Hematopoietic multipotent progenitor cell treated with erythropoietin and hydrocortisone succinate and interleukin-3 and kit ligand, for 8 days (in vitro differentiated cells): ENCODE measurements at places on chromosomes 12 and 14.

GRCh38 chr12:14949631-14950030, 11.3 kb upstream of the ERP27 start:
- DNase-seq, result no peak

DNA sequence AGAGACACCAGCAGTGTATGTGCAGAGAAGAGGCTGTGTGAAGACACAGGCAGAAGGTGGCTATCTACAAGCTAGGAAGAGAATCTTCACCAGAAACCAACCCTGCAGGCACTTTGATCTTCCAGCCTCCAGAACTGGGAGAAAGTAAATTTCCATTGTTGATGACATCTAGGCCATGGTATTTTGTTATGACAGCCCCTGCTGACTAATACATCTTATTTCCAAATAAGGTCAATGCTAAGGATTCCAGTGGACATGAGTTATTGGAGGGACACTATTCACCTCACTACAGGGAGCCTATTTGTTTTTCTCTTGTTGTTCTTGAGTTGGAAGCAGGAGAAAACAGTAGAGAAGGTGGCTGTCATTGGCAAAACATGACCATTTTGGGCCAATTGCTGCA, 88.5 kb upstream of the RIN3 start:
- DNase-seq, result no peak

- peak; percentile 72 for DNase-seq
Measured at GRCh38 chr12:63276537-63277365, 125.8 kb upstream of the AVPR1A start.

- DNase-seq, result no peak
Measured at GRCh38 chr14:32635061-32635719, 303.5 kb upstream of the NPAS3 start.

- DNase-seq, result no peak
Measured at GRCh38 chr14:64971943-64972791, at the start of gene RAB15. RAB15 (minus strand) TSS chr14:64972336; CDS start chr14:64972076, 260 bp downstream.

GRCh38 chr14:92964124-92965109, 41.5 kb downstream of the CHGA start:
- DNase-seq, result no peak

DNA sequence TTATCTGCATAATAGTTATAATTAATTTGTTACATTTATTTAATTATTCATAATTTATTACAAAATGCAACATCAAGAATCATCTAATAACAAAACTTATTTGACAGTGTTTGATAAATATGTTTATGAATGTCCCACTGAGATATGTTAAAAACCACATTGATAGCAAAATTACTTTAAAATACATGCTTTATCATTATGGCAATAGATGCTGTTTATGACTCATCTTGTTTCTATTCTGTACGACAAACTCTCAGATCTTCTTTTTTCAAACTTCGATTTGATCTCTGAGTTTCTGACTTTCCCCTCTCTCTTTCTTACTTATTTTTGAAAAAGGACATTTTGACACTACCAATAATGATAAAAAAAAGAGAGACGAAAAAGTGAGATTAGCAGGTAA, 56.8 kb upstream of the LRRK2 start:
- DNase-seq, result no peak

DNA sequence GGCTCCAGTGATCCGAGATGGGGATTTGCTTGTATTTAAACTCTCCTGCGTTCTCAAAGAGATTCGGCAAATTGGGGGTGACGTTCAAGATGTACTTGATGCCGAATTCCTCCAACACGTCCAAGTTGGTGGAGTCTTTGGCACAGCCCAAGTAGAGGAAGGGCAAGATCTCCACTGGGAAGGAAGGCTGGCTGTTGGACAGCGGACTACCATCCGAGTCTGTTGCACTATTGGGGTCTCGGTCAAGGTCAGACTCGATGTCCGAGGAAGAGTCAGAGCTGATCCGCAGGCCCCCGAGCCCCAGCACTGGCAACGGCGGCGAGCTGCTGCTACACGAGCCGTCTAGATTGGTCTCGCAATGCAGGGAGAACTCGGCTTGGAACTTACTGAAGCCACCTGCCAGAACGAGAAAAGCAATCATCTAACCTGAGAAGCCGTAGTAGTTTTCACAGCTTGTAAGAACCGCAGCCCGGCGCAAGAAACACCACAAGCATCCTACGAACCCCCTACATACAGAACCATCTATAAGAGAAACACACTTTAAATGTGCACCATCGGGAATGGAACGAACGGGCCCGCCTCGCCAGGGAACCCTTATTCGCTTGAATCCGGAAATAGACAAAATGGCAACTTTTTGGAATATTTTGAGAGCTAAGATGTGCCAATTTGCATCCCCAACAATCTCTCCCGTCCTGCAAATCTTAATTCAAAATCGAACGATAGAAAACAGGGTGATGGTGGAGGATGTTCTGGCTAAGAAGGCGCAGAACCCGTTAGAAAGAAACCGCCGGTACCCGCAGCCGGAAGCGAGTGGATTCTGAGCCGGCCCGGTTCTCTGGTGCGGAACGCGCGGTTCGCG, 1.4 kb downstream of the DUSP6 start:
- DNase-seq, result peak; percentile 14

DNA sequence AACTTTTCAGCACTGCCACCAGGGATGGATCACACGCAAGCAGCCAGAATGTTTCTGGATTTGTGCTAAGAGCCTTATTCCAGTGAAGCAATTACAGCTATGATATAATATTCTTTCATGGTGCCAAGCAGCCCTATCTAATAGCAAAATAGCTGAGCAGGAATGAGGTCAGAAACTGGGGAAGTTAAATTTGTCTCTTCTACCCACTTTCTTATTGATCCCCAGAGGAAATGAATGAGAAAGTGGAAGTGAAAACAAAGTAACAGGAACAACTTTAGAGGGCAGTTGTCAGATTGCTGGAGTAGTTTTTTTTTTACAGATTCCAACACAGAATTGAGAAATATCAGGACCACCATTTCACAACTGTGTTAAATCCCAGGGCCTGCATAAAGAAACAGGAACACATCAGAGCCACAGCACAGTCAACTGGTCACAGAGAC, 44.8 kb downstream of the GCH1 start:
- no peak for DNase-seq

GRCh38 chr12:109871668-109872314, 8.6 kb downstream of the GLTP start:
- no peak for DNase-seq

DNA sequence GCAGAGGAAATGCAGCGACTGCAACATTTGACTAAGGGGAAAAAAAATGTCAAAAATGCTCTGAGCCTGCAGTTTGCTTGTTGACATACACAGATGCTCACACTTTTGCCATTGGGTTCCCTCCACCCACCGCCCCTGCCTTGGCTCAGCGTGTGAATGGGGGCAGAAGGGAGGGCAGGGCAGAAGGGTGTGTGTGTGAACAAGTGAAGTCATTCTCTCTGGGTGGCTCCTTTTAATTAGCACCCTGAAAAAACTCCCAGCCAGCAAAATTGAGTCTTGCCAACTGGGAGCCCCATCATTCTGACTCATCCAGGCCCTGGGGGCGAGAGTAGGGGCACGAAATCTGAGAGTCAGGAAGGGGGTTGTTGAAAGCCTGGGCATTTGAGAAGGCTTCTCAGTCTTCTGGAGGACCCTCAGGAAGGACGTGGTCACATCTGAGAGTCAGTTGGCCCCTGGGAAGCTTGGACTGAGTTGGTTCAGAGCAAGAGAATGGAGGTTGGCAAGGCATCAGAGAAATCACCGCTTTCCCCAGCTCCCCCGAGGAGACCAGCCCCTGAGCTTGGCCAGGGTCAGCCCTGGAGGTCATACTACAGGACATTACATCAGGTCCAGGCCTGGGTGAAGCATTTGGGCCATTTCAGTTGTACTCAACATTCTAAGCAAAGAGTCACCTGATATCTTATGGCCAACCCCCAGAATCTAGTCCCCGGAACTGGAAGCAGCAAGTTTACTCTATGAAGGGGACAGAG, 22.7 kb upstream of the KRT78 start:
- DNase-seq, result no peak

- no peak for DNase-seq
Measured at GRCh38 chr12:75705749-75706711, 194.6 kb upstream of the KRR1 start.

DNA sequence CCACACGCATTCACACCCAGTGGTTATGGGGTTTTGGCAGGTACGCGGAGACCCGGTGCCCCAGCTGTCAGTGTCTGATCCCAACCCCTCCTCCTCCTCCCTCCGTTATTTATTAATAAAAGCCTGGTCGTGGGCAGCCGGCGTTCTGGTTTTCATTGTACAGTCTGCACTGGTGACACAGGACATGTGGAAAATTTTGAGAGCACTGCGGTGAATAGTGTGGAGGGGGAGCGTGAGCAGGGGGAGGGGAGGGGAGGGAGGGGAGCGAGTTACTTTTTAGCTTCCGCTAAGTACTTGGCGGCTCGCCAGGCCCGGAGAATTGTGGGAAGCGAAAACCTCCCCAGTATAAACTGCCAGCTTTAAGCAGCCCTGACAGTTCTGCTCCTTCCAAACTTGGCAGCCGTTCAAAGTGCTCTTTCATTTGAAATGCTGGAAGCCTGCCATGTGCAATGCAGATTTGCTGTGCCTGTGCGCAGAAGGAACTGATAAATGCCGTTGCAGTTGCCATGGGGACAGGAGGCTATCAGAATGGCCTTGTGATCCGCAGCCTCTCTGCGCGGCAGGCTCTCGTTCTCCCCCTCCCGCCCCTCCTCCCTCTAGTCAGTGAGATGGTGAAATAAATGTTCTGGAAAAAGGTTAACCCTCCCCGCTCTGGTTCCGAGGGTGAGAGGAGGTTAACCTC, 11.7 kb upstream of the IRF2BPL start:
- peak; percentile 100 for DNase-seq

DNA sequence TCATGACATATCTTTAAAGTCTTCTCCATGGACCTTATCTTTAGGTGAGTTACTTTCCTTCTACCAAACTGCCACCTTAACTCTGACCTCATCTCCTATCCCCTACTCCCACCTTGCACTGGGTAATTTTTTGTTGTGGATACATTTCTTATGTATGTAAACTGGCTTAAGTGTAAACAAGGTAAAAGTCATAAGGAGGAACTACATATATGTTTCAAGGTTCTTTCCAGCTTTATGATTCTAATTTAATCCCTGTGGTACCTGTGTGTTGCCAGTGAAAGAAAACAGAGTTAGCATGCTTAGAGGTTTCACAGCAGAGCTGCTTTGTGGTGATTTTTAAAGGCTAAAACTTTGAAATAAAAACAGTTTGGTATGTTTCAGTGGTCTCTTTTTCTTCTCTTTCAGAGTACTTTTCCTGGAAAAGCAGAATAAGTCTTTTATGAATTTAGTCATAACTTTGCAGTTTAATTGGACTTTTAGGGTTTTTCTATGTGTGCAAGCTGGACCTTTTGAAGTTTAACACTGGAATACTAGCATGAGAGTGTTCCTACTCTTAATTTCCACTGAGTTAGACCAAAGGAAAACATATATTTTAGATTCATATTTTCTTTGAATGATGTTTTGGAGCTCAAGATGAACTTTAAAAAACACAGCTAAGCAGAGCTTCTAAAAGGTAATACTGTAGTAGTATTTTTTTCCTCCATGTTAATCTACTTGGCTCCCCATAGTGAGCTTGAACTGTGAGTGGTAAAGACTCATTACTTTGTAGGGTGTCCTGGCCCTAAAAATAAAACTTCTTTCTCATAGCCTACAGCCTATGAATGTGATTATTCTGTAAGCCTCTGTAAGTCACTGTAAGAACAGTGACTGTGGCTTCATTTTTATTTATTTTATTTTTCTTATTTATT, 105.4 kb downstream of the FUT8 start:
- peak; percentile 30 for DNase-seq

GRCh38 chr14:60229614-60230013, 19.4 kb upstream of the PPM1A start:
- no peak for DNase-seq

GRCh38 chr12:90004319-90005074, 295.9 kb upstream of the ATP2B1 start:
- no peak for DNase-seq

DNA sequence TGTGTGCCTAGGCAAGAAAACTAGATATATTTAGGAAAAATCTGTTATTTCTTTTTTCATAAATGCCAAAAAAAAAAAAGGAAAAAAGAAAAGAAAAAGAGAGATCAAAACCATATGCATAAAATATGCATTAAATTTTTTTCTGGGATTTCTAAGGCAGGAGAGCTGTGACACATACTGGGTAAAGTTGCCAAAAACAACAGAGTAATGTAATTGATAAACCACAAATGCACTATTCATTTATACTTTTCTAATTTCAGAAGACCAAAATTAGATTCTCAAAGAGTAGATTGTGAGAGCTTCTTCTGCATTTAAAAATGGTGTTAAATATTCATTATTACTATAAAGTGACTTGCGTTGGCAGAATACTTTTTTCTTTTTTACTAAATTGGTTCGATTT, 673.8 kb upstream of the MGAT4C start:
- no peak for DNase-seq

DNA sequence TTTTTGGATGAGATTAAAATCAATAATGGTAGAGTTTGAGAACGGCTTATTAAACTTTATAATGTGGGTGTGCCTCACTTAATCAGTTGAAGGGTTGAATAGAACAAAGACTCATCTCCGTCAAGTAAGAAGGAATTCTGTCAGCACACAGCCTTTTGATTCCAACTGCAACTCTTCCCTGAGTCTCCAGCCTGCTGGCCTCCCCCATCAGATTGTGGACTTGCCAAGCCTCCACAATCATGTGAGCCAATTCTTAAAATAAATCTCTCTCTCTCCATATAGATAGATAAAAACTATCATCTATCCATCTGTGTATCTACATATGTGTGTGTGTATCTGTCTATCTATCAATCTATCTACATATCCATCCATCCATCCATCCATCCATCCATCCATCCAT, 127.4 kb upstream of the BTG1 start:
- DNase-seq, result no peak

DNA sequence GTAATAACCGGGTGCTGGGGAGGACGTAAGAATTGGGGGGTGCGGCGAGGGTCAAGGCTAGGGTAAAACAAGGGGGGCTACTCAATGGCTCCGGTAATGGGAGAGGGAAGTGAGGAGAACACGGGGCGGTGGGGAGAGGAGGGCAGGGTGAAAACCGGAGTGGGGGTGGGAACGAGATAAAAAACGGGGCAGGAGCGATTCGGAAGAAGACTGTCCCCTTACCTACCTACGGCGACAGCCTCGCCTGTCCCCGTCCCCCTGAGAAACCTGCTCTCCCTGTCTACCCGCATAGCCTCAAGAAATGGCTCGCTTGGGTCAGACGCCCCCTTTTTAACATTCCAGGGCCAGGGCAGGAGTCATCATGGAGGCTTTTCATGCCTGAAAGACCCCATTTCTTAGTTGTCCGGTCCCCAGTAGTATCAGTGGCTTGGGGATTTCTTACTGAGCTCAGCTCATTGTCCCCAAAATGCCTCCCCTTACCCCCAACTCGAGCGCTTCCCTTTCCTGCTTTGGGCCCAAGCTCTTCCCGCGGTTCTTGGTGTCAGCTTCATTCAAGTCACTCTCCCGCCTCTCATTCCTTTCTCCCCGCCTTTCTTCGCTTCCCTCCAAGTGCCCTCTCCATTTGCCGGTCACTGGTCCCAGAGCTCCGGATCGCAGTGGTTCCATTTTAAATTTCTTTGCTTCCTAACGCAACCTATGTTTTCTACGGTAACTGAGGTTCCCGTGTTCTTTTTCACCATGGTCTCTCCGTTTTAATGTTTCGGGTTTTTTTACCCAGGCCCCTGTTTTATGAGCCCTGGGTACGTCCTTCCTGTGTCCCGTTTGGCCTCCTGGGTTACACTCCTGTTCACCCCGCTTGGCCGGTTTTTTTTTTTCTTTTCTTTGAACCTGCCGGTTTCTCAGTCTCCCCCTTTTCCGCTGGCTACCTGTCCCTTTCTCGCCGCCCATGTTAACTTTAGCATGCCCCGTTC, 1.2 kb upstream of the WSB2 start:
- peak; percentile 66 for DNase-seq
